ENCODE measurements at places on chromosomes 7 and 10.

DNA sequence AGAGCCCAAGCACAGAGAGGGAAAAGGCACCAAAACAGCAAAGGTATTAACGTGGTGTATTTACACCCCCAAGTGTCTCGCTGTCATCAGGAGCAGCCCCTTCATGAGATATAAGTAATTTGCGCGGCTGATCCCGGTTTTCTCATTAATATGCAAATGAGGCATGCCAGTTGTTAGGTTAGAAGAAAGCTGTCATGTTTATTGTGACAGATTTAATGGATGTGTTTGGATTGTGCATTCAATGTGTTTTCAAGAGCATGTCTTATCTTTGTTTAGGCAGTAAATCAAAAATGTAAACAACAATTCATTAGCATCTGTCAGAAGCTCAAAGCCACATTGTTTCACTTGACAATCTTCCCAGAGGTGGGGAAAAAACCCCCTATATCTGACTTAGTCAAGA, 56.5 kb upstream of the CTBP2 start:
- DNase-seq, result no peak

DNA sequence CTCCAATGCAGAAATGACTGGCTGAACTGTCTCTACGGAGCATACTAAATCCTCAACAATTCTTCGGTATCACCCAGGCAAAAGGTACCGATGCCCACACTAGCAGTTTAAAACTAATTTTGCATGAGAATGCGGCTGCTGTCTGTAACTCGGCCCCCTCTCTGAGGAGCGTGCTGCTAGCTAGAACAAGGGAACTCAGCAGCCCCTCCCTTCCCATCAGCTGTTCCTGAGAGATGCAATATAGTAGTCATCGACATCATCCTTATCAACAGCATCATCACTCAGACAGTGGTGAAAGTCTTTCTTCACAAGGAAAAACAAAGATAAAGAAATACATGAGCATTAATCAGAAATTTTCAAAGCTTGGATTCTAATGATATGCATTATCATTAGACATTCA, 189.1 kb upstream of the FRMD4A start:
- no peak for DNase-seq

- peak; percentile 8 for DNase-seq
These were observed 335.7 kb downstream of the PHTF2 start for GRCh38 chr7:78134256-78134655.

DNA sequence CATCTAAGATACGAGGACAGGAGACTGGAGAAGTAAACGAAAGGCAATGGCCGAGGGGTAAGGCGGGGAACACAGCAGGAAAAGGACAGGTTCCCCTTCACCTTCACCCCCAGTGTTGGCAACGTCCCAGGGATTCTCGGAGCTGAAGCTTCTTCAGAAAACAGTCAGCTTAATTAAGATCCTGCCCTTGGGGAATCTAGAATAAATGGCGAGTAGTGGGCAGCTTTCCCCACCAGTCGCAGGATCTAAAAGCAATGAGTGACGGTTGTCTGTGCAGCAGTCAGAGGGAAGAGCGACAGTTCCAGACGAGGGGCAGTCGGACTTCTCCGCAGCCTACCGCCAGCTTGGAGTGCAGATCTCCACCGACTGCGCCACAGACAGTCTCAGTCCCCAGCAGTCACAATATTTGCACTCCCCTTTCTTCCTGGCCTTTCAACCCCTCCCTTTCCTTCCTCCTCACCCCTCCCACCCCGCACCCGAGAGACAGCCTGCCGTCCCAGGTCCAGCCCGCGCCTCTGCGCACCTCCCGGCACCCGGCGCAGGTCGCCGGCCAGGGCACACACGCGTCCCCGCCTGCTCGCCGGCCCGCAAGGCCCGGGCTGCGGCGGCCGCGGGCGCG, 10.9 kb upstream of the SP8 start:
- peak; percentile 14 for DNase-seq

GRCh38 chr7:137006293-137006692, 137.8 kb downstream of the CHRM2 start:
- DNase-seq, result no peak

GRCh38 chr10:71603150-71603549, 116.4 kb downstream of the C10orf105 start:
- DNase-seq, result no peak

GRCh38 chr10:106557951-106558733, 606.4 kb downstream of the SORCS1 start:
- DNase-seq, result no peak

Data from Jurkat, Clone E6-1 (cell line).